NCI-H2107 (cell line): ENCODE measurements at places on chromosomes 16 and 17.

DNA sequence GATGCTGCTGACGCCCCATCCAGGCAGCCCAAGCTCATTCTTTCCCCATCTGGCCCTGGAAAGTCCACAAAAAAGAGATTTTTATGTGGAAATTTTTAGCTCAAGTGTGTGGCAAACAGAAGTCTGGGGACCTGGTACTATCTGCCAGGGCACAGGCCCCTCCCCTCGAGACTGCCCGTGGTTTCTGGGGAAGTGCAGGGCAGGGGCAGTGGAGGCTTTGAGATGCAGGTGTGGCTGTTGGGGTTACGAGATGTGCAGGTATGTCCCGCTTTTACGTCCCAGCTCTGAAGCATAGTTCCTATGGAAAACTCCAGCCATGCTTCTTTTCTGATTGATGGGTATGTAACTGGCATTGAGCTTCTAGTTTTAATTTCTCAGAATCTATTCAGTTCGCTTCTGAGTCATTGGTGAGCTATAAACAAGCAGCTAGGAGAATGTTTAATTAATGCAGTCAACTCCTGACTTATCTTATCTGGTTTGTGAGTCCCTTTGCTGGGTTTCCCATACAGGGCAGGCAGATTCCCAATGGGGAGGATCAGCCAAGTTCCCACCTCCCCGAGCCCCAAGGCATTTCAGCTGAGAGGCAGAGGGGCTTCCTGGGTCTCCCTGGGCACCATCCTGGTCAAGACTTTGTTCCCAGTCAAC lies 16.2 kb downstream of the TBX4 start:
- DNase-seq = no peak

- DNase-seq = no peak
These were observed 9.1 kb downstream of the FLCN start for GRCh38 chr17:17227608-17228520.

DNA sequence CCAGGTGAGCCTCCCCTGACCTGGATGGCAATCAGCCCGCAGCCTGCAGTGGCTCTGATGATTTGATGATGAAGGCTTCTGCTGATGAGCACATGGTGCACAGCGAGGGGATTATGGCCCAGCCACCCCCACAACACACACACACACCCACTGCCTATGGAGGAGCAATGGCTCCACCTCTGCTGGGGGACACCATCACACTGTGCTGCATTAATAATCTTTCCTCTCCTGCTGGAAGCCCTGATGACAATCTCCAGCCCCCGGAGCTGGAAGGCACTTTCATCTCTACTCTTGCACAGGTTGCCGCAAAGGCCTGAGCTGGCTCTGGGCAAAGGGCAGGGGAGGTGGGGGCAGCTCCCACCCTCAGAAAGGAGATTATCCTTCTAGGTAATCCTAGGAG lies 79.9 kb downstream of the PLXDC1 start:
- no peak for DNase-seq

DNA sequence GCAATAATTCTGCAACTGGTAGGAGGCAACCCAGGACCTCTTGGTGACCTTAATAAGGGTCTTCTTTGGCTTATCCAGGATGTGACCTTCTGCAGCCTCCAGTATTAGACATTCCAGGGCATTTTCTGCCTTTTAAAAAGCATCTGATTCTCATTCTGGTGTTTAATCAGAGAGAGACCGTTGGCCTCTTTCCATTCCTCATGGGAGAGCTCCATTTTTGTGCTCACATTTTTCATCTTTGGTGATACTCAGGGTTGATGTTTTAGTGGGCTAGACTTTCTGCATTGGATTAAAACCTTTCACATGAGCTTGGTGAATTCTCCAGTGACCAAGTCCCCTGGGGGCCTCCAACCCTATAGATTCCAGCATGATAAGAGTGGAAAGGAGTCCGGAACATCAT lies 150.2 kb upstream of the CACNG5 start:
- no peak for DNase-seq

- no peak for DNase-seq
These were observed 7.0 kb downstream of the YPEL2 start for GRCh38 chr17:59338498-59338897.

DNA sequence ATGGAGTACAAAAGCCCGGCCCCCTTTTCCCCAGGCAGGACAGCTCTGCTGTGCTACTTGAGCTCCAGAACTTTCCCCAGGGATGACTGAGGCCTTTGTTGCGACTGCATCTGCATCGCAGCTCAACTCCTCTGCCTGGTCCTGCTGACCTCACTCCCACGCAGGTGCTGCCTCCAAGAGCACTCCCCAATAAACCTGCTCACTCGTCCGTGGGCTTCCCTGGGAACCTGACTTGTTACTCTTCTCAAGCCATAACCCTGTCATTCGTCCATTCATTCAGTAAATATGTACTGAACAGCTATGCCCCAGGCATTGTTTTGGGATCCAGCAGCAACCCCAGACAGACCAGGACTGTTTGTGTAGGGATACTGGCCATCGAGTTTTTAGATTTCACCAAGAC lies 11.6 kb upstream of the RMI2 start:
- DNase-seq = no peak

DNA sequence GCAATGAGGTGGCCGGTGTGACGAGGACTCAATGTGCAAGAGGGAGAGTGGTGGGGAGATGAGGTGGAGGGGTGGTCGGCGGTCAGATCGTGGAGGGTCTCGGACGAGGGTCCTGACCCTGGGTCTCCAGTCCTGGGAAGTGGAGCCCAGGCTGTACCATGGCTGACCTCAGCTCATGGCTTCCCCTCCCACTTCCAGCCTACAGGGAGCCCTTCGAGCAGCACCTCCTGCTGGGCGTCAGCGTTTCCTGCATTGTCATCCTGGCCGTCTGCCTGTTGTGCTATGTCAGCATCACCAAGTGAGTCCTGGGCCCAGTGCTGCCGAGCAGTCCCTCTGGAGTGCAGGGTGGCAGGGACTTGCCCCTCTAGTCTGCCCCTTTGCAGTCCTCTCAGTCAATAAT lies 41.8 kb downstream of the IL4R start:
- DNase-seq = no peak

GRCh38 chr17:45006927-45007461 lies 38.9 kb upstream of the C1QL1 start:
- DNase-seq = no peak

- peak; percentile 48 for DNase-seq
These were observed 1.5 kb upstream of the MAF start for GRCh38 chr16:79601931-79602627.

- no peak for DNase-seq
These were observed 102.5 kb upstream of the TMEM97 start for GRCh38 chr17:28216528-28216927.

DNA sequence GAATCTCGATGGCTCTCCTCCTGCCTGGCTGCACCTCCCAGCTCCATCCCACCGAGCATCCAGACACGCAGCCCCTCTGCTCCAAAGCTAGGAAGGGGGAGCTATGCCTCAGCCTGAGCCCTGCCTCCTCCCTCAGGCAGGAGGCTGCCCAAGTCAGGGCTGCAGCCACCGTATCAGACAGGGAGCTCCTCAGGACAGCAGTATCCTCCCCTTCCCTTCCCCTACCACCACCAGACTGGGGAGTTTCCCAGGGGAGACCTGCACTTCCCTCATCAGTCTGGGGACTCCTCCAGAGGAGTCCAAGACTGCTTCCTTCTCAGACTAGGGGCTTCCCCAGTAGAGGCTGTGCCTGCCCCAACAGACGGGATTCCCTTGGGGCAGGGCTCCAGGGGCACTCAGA lies 17.5 kb downstream of the TMEM132E start:
- DNase-seq = no peak

- DNase-seq = no peak
These were observed 75.0 kb downstream of the SPAG9 start for GRCh38 chr17:51045621-51046020.

DNA sequence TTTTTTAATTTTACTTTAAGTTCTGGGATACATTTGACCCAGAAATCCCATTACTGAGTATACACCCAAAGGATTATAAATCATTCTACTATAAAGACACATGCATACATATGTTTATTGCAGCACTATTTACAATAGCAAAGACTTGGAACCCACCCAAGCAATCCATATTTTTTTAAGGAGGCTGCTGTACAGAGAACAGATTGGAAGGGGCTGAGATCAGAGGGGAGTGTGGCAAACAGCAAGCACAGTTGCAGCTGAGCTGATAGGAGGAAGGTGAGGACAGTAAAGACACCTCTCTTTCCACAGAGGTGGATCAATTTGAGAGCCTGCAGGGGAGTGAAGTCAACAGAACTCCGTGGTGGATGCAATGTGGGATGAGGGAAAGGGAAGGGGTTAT lies 10.2 kb upstream of the TMEM238L start:
- no peak for DNase-seq

DNA sequence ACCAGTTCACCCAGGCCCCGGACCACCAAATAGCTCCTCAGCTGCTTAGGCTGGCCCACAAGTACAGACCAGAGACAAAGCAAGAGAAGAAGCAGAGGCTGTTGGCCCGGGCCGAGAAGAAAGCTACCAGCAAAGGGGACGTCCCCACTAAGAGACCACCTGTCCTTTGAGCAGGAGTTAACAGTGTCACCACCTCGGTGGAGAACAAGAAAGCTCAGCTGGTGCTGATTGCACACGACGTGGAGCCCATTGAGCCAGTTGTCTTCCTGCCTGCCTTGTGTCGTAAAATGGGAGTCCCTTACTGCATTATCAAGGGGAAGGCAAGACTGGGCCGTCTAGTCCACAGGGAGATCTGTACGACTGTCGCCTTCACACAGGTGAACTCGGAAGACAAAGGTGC lies 15.4 kb downstream of the FOXF1 start:
- no peak for DNase-seq

- DNase-seq = no peak
These were observed 21.4 kb downstream of the WNT3 start for GRCh38 chr17:46796956-46797530.

- DNase-seq = no peak
These were observed 399.9 kb downstream of the WWOX start for GRCh38 chr16:78499399-78499798.

- DNase-seq = peak; percentile 63
These were observed 1.4 kb upstream of the SLC22A31 start for GRCh38 chr16:89201439-89202377.

DNA sequence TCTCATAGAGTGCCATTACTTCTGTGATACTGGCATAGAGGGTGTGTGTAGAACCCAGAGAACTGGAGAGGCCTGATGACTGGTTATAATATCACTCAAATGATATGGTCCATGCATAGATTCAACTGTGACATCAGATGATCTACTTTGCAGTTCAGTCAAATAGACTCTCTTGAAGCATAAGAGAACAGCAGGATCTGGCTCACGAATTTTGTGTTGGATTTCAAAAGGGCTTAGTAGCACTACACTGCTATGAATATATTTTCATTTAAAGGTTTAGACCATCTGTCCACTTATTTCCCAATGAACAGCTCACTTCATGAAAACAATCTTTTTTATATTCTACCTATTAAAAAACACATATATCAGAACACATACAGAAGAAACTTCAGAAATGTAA lies 119.7 kb downstream of the KIF2B start:
- DNase-seq = no peak

DNA sequence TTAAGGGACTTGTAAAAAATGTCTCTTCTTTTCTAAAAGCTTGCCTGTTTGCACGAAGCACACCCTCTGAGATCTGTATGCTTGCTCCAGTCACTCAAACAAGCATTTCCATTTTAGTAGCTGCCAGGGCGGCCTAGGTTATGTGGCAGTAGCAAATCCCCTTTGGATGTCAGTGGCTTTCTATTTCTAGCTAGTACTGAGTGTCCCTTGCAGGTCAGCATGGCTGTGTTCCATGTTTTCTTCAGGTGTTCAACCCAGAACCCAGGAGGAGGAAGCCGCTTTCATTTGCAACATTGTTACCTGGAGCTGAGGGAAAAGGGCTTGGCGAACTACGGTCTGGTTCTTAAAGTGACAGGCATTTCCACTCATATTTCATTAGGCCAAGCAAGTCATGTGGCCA lies 36.4 kb downstream of the FOXL1 start:
- DNase-seq = no peak

- DNase-seq = no peak
These were observed 9.9 kb downstream of the CAPNS2 start for GRCh38 chr16:55576384-55576783.

DNA sequence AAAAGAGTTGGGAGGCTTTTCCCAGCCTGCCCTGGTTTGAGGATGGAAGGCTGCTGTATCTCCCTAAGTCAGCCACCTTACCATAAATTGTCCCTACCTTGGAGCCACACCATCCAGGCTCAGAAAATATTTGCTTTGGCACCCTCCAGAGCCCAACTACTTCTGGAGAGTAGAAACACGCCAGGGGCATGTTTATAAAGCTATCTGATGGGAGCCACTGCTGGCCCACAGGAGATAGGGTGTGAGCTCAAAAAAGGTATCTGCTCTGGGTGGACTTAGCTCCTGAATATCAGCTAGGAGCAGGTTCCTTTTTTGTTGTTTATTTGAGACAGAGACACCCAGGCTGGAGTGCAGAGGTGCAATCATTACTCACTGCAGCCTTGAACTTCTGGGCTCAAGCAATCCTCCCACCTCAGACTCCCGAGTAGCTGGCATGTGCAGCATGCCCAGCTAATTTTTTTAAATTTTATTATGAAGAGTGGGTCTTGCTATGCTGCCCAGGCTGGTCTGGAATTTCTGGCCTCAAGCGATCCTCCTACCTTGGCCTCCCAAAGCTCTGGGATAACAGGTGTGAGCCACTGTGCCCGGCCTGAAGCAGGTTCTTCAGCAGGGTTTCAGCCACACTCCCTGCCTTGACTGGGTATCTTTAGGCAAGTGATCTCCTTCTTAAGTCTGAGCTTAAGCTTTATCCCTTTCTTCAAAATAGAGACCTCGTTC lies 147.1 kb downstream of the SALL1 start:
- DNase-seq = no peak

- no peak for DNase-seq
These were observed 63.4 kb downstream of the PITPNC1 start for GRCh38 chr17:67440277-67441051.

DNA sequence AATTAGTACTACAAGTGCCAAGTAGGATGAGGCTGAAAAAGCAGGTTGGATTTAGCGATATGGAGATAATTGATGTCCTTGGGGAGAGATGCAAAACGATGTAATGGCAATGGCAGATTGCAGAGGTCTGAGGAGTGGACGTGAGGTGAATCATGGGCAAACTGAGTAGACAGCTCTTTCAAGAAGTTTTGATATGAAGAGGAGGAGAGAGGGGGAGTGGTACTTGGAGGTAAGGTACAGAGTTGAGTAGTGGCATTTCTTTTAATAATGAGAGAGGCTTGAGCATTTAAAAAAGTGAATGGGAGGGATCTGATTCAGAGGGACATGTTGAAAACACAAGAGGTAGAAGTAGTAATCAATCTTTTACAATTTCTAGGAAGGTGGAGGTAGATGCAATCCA lies 17.7 kb upstream of the VPS4A start:
- DNase-seq = no peak

DNA sequence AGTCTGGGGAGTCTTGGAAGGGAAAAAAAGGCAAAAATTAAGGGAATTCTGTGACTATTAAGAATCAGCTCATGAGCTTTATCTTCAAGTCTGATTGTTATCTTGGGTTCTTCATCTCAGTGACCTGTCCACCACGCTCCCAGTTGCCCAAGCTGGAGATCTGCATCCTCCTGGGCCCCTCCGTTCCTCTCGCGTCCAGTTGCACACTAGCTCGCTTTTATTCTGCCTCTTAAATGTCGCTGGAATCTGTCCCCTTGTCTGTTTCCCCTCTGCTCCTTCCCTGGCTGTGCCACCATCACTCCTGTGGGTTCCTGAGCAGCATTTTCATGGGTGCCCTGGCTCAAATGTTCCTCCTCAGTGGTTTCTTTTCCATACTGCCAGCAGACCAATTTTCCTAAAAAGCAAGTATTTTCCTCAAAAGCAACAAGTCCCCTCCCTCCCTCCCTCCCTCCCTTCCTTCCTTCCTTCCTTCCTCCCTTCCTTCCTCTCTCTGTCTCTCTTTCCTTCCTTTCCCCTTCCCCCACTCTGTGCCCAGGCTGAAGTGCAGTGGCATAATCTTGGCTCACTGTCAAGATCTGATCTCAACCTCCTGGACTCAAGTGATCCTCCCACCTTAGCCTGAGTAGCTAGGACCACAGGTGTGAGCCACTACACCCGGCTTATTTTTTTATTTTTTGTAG lies 1.4 kb downstream of the ENDOV start:
- no peak for DNase-seq
